Activated CD4-positive, CD25-positive, alpha-beta regulatory T cell (primary cell): ENCODE measurements at places on chromosomes 5 and 9.

DNA sequence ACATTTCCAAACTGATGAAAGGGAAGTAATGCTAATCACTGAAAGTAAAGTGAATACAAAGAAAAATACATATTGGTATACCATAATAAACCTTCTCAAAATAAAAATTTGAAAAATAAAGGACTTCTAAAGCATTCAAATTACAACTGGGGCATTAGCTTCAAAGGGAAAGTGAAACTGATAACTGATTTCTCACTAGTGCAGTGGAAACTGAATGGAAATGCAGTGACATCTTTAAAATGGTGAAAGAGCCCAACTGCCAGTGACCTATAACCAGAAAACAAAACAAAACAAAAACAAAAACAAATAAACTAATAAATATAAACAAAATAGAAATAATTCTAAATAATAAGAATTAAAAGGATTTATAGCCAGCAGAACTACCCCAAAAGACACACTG is 297.5 kb upstream of the GRIN3A start:
- DNase-seq, result no peak

- no peak for DNase-seq
These were observed 26.0 kb upstream of the NKD2 start for GRCh38 chr5:982377-983237.

DNA sequence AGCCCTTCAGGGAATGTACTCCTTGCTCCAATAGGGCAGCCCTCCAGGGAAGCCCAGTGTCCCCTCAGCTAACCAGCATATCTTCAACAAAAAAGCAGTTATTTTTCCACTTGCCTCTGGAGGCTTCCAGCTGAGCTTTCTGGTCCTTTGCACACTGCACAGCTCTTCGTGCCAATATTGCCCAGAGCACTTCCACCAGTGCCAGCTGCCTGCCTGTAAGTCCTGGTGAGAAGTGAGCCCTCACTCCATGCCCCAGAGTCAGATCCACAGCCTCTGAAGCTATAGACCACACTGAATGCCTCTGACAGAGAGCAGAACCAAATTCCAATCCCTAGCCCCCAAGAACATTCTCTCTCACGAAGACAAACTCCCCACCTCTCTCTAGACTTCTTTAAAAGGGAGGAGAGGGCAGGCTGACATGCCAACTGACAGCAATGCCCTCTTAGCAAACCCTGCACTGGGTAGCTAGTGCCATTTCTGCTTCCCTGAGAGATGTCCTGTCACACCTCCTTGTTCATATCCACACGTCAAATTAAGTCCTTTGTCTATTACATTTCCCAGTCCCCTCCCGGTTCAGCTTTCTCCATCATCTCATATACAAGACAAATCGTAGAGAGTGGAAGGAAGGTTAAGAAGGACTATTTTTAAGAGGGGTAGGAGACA is 12.7 kb upstream of the HEXB start:
- no peak for DNase-seq

GRCh38 chr5:164680812-164681520 is 1175.5 kb downstream of the MAT2B start:
- DNase-seq, result no peak

- DNase-seq, result no peak
These were observed 116.6 kb downstream of the ESM1 start for GRCh38 chr5:54868511-54869483.

GRCh38 chr5:65778126-65778525 is 56.1 kb downstream of the NLN start:
- no peak for DNase-seq

GRCh38 chr5:136174021-136174659 is 18.8 kb downstream of the SMIM32 start:
- DNase-seq, result no peak

DNA sequence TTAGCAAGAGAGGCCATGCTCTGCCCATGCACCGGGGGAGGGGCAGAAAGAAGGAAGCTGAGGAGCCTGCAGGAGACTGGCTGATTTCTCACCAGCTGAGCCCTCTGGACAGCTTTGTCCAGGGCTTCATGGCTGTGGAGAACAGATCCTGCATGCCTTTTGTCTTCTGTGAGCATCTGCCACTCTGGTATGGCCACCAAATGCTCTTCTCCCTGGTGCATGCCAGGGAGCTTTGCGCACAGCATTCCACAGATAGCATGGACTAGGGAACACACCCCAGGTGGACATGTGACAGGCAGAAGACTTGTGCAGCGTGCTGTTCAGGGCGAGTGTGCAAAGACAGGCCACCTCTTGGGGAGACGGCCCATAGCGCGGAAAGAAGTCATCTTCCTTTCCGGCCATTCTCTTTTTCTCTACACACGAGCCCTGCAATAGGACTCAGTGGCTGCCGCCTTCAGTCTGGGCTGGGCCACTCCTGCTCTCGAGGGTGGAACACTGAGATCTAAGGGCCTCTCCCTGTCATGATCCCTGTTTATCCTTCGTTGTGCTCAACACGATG is 56.7 kb downstream of the GADD45G start:
- no peak for DNase-seq

- DNase-seq, result no peak
These were observed 58.4 kb downstream of the ARL15 start for GRCh38 chr5:54251981-54252380.

DNA sequence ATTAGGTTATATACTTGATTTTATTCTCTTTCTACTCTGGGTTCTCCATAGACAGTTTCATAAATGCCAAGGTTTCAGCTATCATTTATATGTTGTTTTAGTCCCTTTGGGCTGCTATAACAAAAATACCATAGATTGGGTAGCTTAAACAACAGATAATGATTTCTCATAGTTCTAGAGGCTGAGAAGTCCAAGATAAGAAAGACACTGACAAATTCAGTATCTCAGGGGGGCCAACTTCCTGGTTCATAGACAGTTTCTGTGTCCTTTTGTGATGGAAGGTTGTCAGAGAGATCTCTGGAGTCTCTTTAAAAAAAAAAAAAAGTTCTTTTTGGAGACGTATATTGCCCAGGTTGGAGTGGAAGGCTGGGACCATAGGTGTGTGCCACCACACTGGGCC is 113.3 kb downstream of the SCAMP1 start:
- DNase-seq, result no peak

- no peak for DNase-seq
These were observed 158.3 kb upstream of the MEF2C start for GRCh38 chr5:89041249-89041779.

- no peak for DNase-seq
These were observed 6.5 kb downstream of the LIX1 start for GRCh38 chr5:97135868-97136267.

DNA sequence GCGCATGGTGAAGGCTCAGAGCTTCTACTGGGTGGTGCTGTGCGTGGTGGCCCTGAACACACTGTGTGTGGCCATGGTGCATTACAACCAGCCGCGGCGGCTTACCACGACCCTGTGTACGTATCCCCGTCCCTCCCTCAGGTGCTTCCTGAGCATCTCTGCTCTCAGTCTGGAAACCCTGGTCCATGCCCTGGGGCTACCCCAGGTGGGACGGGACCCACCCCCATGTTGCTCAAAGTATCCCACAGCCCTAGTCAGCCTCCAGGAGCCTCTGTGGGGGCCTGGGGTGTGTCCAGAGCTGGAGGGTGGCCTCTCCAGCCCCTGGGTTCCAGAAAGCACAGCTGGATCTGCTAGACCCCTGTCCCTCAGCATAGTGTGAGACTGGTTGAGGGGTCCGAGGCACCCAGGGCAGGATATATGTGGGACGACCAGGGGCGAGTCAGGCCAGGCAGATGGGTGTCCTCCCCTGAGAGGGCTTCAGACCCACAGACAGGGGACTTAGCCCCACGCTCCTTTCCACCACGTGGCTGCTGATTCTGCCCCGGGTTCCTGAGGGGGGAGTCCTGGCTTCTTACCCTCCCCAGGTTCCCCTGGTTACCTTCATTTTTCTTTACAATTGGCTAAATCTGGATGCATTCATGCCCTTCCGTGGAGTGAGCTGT is 94.0 kb downstream of the CACNA1B start:
- no peak for DNase-seq
